ENCODE measurements at places on chromosomes 11 and 22.

GRCh38 chr11:25536289-25536688 lies 795.6 kb upstream of the ANO3 start:
- DNase-seq: no peak

GRCh38 chr11:116176484-116177005 lies 596.2 kb downstream of the BUD13 start:
- DNase-seq: no peak

GRCh38 chr11:20477418-20478090 lies 90.0 kb downstream of the PRMT3 start:
- DNase-seq: no peak

- no peak for DNase-seq
Observed at GRCh38 chr11:105202844-105203548, 63.4 kb upstream of the CARD18 start.

- no peak for DNase-seq
Observed at GRCh38 chr11:104370478-104370877, 206.5 kb upstream of the PDGFD start.

Data from effector CD8-positive, alpha-beta T cell (primary cell).